ENCODE measurements at places on chromosomes 13 and 19. TPM values are rescaled to one million over a fixed set of nuclear protein-coding genes. Genes with fewer than 3 reads are reported as not detected.

DNA sequence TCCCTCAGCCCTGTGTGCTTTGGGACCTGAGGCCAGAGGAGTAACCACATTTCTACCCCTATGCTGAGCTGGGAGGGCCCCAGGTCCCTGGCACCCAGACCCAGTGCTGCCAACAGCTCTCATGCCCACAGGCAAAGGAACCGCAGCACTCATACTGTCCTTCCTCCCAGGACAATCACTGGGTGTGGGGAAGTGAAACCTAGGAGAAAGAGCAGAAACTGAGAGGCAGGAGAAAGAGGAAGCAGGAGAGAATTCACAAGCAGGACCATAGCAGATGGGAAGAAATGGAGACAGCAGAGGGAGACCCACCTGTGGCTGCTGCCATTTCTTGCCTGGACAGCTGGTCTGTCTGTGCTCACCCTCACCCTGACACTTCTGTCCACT is 18.9 kb downstream of the CCDC97 start:
- ATAC-seq: no peak

GRCh38 chr19:47863514-47863936 is 4.5 kb downstream of the TPRX2 start:
- peak; percentile 100 for ATAC-seq

DNA sequence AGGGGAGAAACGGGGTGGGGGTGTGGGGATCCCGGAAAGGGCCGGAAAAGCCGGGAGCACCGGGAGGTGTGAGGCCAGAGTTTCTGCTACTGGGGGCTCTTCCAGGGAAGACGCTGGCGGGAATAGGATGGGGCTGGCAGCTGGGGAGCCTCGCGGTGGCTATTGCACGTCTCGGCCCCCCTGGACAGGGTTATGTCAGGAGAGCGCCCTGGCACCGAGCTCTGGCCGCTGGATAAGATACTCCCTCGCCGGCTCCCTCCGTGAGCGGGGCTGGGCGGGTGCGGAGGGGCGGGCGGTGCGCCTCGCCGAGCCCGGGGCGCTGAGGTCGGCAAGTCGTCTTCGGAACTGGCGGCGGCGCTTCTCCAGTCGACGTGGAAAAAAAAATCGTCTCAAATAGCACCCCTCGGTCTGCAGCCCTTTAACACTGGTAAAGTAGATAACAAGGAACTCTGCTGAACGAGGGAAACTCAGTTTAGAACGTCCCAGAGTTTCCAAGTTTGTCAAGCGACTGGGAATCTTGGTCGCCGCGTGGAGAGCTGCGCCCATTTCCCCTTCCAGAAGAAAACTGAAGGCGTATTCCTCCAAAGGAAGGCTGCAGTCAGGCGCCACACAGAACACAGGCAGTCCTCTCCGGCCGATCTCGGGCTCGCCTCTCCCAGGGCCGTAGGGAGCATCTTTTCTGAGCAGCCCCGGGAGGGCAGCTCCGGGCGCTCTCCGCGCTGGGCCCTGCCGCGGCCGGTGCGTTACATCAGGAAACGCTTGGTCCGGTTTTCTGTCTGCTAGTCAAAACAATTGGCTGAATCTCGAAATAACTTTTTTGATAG is 115.1 kb downstream of the KCNRG start:
- ATAC-seq: no peak

GRCh38 chr19:54387991-54388801 is 23.5 kb upstream of the LAIR1 start:
- ATAC-seq: peak; percentile 65

DNA sequence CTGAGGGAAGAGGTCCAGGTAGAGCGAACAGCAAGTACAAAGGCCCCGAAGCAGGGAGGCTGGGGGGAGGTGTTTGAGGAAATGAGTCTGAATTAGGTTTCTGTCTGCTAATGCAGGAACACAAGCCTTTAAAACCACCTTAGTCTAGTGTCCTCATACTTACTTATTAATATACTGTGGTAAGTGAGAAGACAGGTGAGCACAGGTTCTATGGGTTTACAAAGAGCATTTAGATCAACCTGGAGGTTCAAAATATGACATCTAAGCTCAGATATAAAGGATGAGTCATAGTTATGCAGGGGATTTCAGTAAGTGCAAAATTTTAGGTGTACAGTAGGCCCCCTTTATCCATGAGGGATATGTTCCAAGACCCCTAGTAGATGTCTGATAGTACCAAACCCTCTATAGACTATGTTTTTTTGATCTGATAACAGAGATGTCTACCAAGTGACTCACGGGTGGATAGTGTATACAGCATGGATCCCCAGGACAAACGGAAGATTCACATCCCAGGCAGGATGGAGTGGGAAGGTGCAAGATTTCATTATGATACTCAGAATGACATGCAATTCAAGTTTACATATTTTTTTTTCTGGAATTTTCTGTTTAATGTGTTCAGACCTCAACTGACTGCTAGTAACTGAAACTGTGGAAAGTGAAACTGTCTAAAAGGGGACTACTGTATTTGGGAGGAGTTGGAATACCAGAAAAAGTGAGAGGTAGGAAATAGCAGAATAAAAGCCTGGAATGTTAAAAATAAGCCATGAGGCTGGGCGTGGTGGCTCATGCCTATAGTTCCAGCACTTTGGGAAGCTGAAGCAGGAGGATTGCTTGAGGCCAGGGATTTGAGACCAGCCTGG is 18.2 kb upstream of the MED4 start:
- ATAC-seq: no peak

DNA sequence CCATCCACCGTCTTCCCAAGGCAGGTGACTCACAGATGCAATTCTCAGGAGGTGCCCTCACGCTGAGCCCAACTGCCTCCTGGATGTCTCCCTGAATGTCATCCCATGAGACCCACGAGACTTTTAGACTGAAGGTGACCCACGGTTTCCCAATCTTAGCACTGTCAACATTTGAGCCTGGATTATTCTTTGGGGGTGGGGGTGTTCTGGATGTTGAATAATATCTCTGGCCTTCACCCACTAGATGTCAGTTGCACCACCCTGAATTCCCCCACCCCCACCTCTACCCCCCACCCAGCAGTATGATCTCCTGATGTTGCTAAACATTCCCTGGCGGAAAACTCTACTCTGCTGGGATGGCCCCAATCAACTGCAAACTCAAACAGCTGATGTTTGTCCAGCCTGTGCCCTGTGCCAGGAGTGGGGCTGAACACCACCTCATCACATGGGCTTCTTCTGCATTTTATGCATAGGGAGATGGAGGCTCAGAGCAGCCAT is 2.2 kb upstream of the CYP4F22 start:
- ATAC-seq: no peak

DNA sequence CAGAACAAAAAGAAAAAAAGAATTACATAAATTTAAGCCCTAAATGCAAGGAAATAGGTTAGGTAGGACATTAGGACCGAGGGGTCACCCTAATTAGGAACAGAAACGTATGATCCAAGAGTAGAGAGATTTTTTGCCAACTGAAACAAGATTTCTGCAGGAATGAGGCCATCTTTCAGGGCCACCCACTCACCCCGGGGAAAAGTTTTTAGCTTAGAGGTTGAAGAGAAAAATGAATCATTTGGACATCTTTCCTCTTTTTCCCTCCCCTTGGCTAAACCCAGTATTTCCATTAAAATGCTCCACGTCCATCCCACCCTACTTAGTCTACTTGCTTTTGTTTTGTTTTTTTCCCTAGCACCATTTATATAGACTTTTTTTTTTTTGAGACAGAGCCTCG is 10.6 kb upstream of the PNMA8A start:
- no peak for ATAC-seq

- ATAC-seq: no peak
Measured at GRCh38 chr13:58500938-58501337, 869.4 kb downstream of the PCDH17 start.

- ATAC-seq: no peak
Measured at GRCh38 chr13:111519490-111520170, 199.2 kb downstream of the TEX29 start.

DNA sequence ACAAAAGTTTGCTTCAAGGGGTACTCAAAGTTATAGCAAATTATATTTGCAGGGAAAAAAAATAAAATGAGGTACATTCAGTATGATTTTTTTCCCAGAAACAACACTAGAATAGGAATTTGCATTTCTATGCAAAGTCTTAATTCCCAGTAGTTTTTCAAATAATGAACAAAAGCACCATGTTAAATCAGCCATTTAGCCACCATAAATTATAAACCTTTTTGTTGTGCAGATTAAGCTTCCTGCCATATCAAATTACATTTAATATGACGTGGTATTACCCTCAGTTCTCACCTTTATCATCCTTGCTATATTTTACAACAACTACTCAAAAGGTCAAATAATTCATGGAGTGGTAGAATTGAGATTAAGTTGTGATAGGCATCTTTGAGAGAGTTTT is 136.6 kb upstream of the FRY start:
- no peak for ATAC-seq

DNA sequence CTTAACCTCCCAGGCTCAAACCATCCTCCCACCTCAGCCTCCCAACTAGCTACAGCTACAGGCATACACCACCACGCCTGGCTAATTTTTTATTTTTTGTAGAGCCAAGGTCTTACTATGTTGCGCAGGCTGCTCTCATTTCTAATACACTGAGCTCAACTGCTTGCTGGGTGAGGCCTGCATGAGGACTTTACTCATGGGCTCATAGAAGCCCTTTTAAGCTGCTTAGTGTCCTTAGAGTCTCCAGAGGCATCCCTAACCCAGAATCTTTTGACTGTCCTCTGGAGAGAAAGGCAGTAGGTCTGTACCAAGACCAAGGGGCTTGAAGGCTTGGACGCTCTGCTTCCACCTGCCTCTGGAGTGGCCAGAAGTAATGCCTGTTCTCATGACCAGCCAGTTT is 141.6 kb downstream of the TM9SF2 start:
- ATAC-seq: no peak

DNA sequence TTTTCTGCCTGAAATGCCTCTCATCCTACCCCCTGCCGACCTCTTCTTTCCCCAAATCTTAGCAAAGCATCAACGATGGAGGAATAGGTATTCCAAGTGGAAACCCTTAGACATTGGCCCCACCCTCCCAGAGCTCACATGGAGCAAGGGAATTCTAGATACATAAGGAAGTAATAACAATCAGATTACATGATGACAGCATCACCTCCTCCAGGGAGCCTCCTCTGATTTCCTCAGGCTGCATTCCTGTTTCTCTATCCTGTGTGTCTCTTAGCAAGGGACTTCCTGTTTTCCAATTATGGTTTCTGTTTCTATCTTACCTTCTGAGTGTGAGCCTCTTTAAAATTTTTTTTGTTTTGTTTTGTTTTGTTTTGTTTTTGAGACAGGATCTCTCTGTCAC is 246.6 kb downstream of the TSHZ3 start:
- ATAC-seq: no peak

VSTM1 gene
- total RNA-seq: not detected

RAB20 gene
- total RNA-seq: 2.6 TPM

HSH2D gene
- total RNA-seq: 1.5 TPM

SCEL gene
- 0.06 TPM for total RNA-seq

ELSPBP1 gene
- total RNA-seq: not detected
